ENCODE measurements at places on chromosomes 1 and 21.

DNA sequence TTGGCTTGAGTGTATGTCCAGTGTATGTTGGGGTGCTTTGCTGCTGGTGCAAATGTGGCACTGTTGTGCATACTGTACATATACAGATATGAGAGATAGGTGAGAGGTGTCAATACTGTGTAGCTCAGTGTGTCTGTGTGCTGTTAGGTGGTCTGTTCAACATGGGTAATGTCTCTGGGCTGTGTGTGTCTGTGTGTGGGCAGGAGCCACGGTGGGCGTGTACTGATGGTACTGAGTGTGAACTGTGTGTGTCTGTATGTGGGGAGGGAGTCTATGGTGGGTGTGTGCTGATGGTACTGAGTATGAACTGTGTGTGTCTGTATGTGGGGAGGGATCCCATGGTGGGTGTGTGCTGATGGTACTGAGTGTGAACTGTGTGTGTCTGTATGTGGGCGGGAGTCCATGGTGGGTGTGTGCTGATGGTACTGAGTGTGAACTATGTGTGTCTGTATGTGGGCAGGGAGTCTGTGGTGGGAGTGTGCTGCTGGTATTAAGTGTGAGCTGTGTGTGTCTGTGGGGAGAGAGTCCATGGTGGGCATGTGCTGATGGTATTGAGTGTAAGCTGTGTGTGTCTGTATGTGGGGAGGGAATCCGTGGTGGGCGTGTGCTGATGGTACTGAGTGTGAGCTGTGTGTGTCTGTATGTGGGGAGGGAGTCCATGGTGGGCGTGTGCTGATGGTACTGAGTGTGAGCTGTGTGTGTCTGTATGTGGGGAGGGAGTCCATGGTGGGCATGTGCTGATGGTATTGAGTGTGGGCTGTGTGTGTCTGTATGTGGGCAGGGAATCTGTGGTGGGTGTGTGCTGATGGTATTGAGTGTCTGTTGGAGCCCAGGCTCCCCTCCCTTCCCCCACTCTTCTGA is 32.2 kb upstream of the FOXO6 start:
- no peak for DNase-seq

- DNase-seq, result no peak
These were observed 48.5 kb upstream of the ECE1 start for GRCh38 chr1:21338573-21339355.

- DNase-seq, result no peak
These were observed 50.5 kb upstream of the ZYG11A start for GRCh38 chr1:52792036-52792435.

DNA sequence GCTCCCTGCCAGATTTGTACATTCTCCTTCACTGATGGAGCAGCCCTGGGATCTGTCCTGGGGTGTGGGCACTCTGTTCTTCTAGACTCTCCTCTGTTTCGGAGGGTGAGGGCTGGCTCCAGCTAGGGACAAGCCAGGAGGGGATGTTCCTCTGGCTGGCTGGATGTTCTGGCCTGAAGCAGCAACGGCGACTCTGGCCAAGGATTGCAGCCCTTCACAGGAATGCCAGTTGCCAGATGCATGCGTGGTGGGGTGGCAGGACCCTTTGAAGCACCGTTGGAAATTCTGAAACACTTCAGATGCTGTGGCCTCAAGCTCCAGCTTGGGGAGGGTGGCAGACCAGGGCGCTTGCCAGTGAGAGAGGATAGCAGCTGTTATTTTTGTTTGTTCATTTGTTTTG is 210.9 kb downstream of the TRABD2B start:
- DNase-seq, result no peak

DNA sequence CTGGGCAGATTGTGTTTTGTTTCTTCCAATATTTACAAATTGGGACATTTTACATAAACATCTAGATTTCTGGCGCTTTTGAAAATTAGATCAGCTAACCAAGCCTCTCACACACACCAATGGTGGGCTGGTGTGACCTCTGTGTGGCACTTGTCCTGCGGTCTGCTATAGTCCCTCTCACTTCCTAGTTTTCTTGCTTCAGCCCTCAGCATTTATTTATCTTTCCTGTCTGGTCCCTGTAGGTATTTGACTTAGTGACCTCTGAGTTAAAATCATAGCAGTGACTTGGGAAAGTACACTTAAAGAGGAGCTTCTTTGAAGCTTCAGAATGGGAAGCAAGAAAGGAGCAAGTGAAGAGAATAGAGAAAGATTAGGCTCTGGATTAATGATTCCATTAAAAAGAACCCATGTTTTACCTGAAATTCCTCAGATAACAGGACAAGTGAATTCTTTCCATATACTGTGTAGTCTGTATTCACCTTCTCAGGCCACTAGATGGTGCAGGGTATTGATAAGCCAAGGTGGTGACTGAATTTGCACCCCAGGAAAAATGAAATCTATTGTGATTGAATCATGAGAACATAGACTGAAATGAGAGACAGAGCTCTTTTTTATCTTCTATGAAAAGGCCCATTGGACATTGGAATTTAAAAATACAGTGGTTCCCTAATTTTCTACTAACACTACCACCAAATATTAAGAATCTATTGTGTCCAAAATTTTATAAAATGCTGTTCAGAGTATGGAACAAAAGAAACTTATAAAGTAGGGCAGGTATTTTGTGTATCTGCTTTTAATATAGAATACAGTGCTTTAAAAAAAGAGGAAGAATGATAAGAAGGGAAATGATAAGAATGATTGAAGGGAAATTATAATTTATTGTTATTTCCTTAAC is 7.1 kb upstream of the DIPK1A start:
- no peak for DNase-seq

GRCh38 chr21:34707876-34708325 is 39.1 kb downstream of the CLIC6 start:
- DNase-seq, result peak; percentile 74

GRCh38 chr21:32888971-32889370 is 117.4 kb upstream of the PAXBP1 start:
- DNase-seq, result no peak

DNA sequence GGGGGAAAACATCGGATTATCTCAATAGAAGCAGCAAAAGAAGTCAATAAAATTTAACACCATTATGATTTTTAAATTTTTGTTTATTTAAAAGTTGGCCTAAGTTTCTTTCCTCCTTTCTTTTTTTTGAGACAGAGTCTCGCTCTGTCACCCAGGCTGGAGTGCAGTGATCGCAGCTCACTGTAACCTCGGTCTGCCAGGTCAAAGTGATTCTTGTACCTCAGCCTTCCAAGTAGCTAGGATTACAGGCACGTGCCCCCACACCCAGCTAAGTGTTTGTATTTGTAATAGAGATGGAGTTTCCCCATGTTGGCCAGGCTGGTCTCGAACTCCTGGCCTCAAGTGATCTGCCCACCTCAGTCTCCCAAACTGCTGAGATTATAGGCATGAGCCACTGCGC is 20.9 kb downstream of the SLC2A5 start:
- no peak for DNase-seq

DNA sequence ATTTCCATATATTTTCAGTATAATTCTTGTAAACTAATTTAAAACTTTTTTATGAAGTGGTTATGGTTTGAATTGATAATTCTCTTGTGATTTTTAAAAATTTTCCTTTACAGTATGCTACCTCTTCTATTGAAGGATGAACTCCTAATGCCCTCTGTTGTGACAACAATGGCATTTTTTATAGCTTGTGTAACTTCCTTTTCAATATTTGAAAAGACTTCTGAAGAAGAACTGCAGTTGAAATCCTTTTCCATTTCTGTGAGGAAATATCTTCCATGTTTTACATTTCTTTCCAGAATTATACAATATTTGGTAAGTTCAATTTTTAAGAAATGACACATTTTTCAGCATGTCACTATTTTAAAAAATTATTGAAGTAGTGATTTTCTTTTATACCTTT is 61.4 kb downstream of the ALG6 start:
- DNase-seq, result no peak

DNA sequence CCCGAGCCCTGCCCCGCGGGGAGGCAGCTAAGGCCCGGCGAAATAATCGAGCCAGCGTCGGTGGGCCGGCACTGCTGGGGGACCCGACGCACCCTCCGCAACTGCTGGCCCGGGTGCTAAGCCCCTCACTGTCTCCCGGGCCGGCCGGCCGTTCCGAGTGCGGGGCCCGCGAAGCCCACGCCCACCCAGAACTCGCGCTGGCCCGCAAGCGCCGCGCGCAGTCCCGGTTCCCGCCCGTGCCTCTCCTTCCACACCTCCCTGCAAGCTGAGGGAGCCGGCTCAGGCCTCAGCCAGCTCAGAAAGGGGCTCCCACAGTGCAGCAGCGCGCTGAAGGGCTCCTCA is 49.0 kb upstream of the SYT14 start:
- no peak for DNase-seq

- no peak for DNase-seq
These were observed 1.6 kb downstream of the SLC30A1 start for GRCh38 chr1:211577277-211577818.

GRCh38 chr1:22025368-22026155 is 24.1 kb downstream of the CELA3A start:
- DNase-seq, result peak; percentile 90

DNA sequence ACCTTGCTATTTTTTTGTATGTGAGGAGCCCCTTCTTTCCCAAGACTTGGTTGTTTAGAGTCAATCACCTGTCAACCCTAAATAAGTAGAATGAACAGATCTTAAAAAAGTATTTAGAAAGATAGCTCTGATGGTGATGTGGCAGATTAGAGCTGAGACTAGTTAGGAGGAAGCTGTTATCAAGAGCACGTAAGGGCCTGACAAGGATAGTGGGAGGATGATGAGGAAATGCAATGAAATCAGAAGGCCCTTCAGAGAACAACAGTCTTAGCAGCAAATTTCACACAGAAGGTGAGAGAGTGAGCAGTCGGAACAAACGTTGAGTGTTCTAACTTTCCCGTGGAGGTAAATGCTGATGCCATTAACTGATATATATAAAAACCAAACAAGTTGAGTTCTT is 15.9 kb upstream of the S1PR1 start:
- DNase-seq, result no peak

GRCh38 chr1:10378081-10378841 is 20.6 kb upstream of the PGD start:
- DNase-seq, result no peak

- peak; percentile 88 for DNase-seq
These were observed 177.3 kb downstream of the CAMTA1 start for GRCh38 chr1:6962478-6962995.

GRCh38 chr21:44650973-44651675 is 3.3 kb downstream of the KRTAP12-4 start:
- DNase-seq, result no peak

DNA sequence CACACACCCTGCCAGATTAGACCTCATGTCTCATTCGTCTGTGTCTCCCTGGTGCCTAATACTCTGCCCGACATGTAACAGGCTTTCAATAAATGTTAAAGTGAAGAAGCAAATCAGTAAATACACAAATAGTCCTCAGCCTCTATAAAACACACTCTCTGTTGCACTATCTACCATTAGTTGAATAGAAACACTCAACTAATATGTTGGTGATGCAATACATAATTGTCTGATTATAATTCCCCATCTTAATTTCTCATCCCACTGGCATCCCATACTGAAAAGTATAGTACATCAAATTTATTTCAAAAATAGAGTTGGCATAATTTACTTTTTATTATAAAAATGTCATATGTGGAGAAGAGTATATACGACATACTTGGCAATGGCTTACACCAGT is 162.4 kb downstream of the PAPPA2 start:
- no peak for DNase-seq

- DNase-seq, result no peak
These were observed 788 bp upstream of the EDEM3 start for GRCh38 chr1:184755226-184756065.

- DNase-seq, result no peak
These were observed 10.7 kb downstream of the ADAMTS5 start for GRCh38 chr21:26956216-26956615.

DNA sequence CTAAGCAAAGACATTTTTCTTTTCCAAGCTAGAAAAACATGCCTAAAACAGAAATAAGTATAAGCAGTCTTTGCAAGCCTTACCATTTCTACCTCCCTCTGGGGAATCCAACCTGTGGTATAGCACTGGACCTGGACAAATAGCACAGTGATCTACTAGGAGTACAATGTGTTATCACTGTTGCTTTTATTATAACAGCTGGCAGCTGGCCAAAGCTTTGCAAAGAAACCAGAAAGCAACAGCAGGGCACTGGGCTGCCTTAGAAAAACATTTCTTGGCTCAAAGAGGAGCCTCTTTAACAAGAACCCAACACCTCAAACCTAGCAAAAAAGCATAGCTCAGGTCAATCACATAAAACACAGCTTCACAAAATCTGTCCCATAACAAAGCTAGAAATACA is 294.5 kb upstream of the GREM2 start:
- no peak for DNase-seq

- no peak for DNase-seq
These were observed 147.5 kb downstream of the ROR1 start for GRCh38 chr1:63921359-63921758.
